ENCODE measurements at places on chromosomes 11 and 22.

GRCh38 chr11:120065176-120065575 lies 72.7 kb downstream of the TRIM29 start:
- DNase-seq: no peak
- H3K36me3 ChIP-seq: no peaks in the 10 kb centered on the region
- no peak overlapping the region for H3K4me3 ChIP-seq
- no peaks in the 10 kb centered on the region for H3K4me1 ChIP-seq

GRCh38 chr22:49159711-49160110 lies 668.0 kb downstream of the BRD1 start:
- no peak for DNase-seq
- H3K36me3 ChIP-seq: no peaks in the 10 kb centered on the region
- no peak overlapping the region for H3K27ac ChIP-seq
- H3K4me3 ChIP-seq: no peak overlapping the region
- H3K4me1 ChIP-seq: no peaks in the 10 kb centered on the region
- H3K27me3 ChIP-seq: no peaks in the 10 kb centered on the region

GRCh38 chr11:128695539-128696221 lies 1.8 kb downstream of the FLI1 start:
- no peaks in the 10 kb centered on the region for H3K27me3 ChIP-seq
- no peak for DNase-seq
- H3K27ac ChIP-seq: peak overlapping the region; percentile 51
- H3K4me1 ChIP-seq: peaks cover 37% of the 10 kb centered on the region
- H3K4me3 ChIP-seq: peak overlapping the region; percentile 60

DNA sequence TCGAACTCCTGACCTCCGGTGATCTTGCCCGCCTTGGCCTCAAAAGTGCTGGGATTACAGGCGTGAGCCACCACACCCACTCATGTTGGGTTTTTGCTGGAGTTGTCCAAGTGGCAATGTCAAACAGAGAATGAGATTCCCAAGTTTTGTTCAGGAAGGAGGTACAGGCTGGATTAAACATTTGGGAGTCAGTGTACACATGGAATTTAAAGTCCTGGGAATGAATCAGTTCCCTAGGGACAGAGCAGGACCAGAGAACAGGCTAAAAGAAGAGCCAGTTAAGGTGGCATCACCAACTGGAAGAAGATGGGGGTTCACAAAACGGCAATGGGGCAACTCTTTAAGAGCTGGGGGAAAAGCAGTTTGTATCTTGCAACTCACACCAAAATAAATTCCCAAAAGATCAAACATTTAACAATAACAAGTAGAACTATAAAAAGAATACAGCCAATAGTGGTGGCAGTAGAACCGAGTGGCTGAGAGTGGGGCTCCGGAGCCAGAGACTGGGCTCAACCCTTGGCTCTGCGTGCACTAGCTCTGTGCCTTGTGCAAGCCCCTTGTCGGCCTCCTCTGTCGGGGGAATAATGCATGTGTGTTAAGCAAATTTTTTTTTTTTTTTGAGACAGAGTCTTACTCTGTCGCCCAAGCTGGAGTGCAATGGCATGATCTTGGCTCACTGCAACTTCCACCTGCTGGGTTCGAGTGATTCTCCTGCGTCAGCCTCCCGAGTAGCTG lies 33.8 kb upstream of the CTSD start:
- no peaks in the 10 kb centered on the region for H3K36me3 ChIP-seq
- H3K4me1 ChIP-seq: no peaks in the 10 kb centered on the region
- peaks cover 4% of the 10 kb centered on the region for H3K27me3 ChIP-seq
- no peak for DNase-seq

GRCh38 chr11:59574932-59575502 lies 40.6 kb downstream of the OSBP start:
- no peaks in the 10 kb centered on the region for H3K27me3 ChIP-seq
- H3K36me3 ChIP-seq: no peaks in the 10 kb centered on the region
- H3K4me1 ChIP-seq: peaks cover 3% of the 10 kb centered on the region
- H3K4me3 ChIP-seq: no peak overlapping the region
- no peak for DNase-seq

- H3K4me1 ChIP-seq: no peaks in the 10 kb centered on the region
- no peak overlapping the region for H3K4me3 ChIP-seq
- H3K27me3 ChIP-seq: no peaks in the 10 kb centered on the region
- no peaks in the 10 kb centered on the region for H3K36me3 ChIP-seq
- no peak overlapping the region for H3K27ac ChIP-seq
These were observed 90.4 kb downstream of the RBFOX2 start for GRCh38 chr22:35938226-35938625.

DNA sequence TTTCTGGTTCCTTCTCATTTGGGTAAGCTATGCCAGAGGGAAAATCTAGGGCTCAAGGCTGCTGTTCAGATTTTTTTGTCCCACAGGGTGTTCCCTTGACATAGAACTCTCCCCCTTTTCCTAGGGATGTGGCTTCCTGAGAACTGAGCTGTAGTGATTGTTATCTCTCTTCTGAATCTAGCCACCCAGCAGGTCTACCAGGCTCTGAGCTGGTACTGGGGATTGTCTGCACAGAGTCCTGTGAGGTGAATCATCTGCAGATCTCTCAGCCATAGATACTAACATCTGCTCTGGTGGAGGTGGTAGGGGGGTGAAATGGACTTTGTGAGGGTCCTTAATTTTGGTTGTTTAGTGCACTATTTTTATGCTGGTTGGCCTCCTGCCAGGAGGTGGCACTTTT lies 167.3 kb upstream of the PGR start:
- no peak overlapping the region for H3K27ac ChIP-seq
- DNase-seq: no peak
- no peaks in the 10 kb centered on the region for H3K27me3 ChIP-seq
- H3K4me1 ChIP-seq: no peaks in the 10 kb centered on the region

DNA sequence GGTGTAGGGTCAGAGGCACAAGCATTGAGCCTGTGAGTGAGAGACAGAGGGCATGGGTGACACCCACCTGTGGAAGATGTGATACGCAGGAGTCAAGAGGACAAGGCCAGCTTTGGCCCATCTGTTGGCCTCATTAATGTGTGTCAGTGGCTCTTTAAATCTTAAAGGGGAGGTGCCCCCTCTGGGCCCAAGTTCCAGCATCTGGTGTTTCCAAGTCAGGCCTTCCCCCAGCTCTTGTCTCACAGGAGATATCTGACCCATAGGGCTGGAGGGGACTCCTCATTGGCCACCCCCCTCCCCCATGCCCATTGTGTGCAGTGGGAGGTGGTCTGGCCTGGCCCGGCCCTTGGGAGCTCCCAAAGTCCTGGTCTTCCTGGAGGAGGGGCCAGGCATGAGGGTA lies 8.9 kb downstream of the KCNK7 start:
- H3K27ac ChIP-seq: peak overlapping the region; percentile 83
- no peak overlapping the region for H3K4me3 ChIP-seq
- no peaks in the 10 kb centered on the region for H3K36me3 ChIP-seq
- DNase-seq: no peak
- peaks cover 39% of the 10 kb centered on the region for H3K4me1 ChIP-seq
- H3K27me3 ChIP-seq: no peaks in the 10 kb centered on the region

- H3K4me1 ChIP-seq: no peaks in the 10 kb centered on the region
- no peak overlapping the region for H3K27ac ChIP-seq
- no peaks in the 10 kb centered on the region for H3K36me3 ChIP-seq
- no peaks in the 10 kb centered on the region for H3K27me3 ChIP-seq
- DNase-seq: peak; percentile 27
These were observed 46.3 kb upstream of the SYT13 start for GRCh38 chr11:45332276-45332934.

- H3K4me3 ChIP-seq: no peak overlapping the region
- no peaks in the 10 kb centered on the region for H3K27me3 ChIP-seq
- DNase-seq: no peak
- H3K27ac ChIP-seq: no peak overlapping the region
These were observed 80.9 kb downstream of the TIMP3 start for GRCh38 chr22:32882360-32882755.

DNA sequence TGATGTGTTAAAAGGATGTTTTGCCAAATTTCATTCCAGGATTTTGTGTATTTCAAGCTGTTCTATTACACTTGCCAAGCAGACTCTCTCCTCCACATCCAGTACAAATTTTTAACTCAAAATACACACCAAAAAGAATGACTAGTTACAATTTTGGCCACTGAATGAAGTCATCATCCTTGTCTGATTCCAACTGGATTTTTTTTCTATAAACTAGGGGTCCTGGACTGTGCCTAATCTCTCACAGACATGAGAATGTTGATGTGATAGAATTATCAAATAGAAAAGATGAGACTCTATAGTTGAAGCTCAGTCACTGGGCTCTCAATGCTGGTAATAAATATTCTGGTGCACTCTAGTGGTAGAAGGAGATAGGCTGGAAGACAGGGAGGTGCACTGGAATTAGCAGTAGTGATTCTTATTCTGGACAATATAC lies 85.8 kb downstream of the FANCF start:
- no peaks in the 10 kb centered on the region for H3K4me1 ChIP-seq
- no peaks in the 10 kb centered on the region for H3K36me3 ChIP-seq
- no peaks in the 10 kb centered on the region for H3K27me3 ChIP-seq

GRCh38 chr22:39219071-39220039 lies 25.4 kb downstream of the PDGFB start:
- no peaks in the 10 kb centered on the region for H3K4me1 ChIP-seq
- no peak for DNase-seq
- H3K36me3 ChIP-seq: peaks cover 32% of the 10 kb centered on the region
- H3K27ac ChIP-seq: no peak overlapping the region
- H3K4me3 ChIP-seq: no peak overlapping the region

DNA sequence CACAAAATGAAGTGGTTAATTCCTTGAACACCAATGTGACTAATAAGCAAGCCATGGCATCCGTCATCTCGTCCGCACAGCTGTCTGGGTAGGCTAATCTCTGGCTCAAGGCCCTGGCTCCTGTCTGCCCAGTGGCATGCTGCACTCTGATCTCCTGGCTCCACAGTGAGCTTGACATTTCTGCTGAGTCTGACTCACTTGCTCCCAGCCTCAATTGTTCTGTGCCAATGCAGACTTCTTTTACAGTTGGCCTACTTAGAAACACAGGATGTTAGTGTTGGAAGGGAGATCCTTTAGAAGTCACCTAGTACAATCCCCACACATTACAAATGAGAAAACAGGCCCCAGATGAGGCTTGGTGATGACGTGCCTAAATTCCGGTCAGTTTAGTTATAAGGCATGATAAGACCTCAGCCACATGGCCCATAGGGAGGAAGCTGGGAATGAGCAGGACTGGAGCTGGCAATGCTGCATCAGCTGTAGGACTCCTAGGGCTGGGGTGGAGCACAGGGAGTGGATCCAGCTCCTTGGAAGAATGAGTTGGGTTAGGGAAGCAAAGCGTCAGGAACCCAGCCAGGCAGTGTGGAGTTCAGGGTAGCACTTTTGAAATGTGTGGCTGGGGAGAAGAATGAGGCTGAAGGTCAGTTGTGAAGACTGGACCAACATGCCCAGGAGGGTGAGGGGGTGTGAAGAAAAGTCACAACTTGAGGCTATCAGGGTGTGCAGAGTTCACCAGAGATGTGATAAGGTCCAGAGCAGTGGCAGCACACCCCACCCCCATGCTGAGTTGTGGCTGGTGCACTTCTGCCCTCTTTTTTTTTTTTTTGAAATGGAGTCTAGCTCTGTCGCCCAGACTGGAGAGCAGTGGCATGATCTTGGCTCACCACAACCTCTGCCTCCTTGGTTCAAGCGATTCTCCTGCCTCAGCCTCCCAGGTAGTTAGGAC lies 70.2 kb upstream of the EED start:
- no peak overlapping the region for H3K4me3 ChIP-seq
- peak; percentile 27 for DNase-seq
- H3K36me3 ChIP-seq: no peaks in the 10 kb centered on the region
- H3K27me3 ChIP-seq: no peaks in the 10 kb centered on the region
- peak overlapping the region; percentile 75 for H3K27ac ChIP-seq

DNA sequence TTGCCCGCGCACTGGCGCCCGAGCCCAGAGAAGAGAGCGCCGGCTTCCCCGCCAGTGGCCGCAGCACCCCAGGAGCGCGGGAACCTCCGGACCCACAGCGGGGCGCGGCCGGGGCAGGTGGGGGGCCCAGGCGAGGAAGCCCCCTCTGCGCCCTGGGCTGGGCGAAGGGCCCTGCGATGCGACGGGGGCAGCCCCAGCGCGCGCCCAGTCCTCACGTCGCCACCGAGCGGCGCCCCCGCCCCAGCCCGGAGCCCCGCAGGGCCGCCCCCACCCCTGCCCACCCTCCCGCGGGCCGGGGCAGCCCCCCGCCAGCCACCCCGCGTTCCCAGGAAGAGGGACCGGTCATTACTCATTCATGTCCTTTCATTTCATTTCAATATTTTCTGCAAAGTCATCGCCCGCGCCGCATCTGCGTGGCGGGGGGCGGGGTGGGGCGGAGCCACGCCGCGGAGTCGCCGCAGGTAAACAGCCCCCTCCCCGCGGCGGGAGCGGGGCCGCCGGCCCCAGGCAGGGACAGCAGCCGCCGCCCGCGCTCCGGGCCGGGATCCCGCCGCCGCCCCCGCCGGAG lies 673 bp upstream of the PANX2 start:
- no peak overlapping the region for H3K27ac ChIP-seq
- H3K27me3 ChIP-seq: no peaks in the 10 kb centered on the region
- H3K4me1 ChIP-seq: peaks cover 12% of the 10 kb centered on the region
- H3K4me3 ChIP-seq: peak overlapping the region; percentile 16
- no peak for DNase-seq

GRCh38 chr11:104897891-104898684 lies at the start of gene CASP12:
CASP12 (minus strand) TSS chr11:104898460.
- H3K36me3 ChIP-seq: no peaks in the 10 kb centered on the region
- peak within 1 kb of the TSS; percentile 12 for H3K4me3 ChIP-seq
- no peaks in the 10 kb centered on the region for H3K4me1 ChIP-seq
- DNase-seq: no peak

DNA sequence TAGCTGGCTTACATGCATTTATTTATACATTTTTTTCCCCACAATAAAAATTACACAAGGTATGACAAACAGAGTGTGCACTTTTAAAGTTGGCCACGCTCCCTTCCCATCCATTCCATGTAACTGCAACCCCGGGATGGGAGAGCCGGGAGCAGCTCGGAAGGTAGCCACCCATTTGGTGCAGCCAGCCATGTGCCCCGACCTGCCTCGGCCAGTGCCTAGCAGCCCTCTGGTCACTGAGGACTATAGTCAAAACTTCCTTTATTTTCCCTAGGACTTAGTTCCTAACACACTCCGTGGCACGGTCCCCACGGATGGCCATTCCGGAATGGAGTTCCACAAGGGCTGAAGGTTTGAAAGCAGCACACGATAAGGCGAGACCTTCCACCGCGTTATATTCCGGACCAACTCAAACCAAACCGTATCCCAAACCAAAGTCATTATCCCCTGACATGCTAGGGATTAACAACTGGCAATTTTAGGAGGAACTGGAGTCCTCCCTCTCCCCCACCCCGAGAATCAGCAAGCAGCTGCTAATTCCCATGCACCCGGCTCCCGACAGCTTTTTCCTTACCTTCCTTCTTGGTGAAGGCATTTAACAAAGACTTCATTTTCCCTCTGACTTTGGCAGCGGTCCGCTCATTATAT lies 426.4 kb downstream of the SHANK2 start:
- no peaks in the 10 kb centered on the region for H3K27me3 ChIP-seq
- no peak for DNase-seq
- H3K36me3 ChIP-seq: no peaks in the 10 kb centered on the region

All from tibial nerve (tissue), 4 donors.